Inflammatory macrophage treated with lipopolysaccharide for 4 hours (primary cell): ENCODE measurements at places on chromosomes 1 and 21.
A peak's percentile ranks its signal among the peaks of the same experiment; 100 is the strongest.

GRCh38 chr1:1432951-1433803, 2.3 kb upstream of the VWA1 start:
- no peak for DNase-seq

DNA sequence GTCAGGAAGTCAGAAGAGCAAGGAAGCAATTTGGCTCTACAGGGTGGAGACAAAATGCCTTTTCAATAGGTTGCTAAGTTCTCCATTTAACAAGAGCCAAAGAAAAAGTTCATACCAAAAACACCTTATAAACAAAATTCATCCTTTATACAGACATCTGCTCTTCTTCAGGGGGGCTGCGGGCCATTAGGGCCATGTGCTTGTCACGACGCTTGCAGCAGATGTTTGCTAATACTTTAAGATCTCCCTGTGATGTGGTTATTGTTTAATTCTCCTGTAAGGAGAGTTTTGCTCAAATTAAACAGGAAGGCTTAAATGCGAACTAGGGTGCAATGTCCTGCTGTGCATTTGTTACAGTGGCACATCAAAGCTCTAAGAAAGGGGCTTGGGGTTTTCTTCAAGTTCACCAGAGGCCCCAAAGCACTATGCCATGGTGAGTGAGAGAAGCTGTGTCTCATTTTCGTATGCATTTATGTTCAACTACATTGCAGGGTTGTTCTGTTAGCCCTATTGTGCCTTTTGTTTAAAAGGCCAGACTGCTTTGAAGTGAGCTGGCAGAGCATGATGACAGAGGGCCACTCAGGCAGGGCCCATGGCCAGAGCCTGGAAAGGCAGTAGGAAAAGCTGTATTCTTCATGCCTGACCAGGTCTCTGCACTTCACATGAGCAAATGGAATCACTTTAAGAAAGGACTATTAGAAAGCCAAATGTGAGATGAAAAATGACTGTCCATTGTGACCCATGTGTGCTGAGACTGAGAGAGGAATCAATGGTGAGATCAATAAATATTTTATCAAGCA, 24.8 kb upstream of the NTPCR start:
- DNase-seq = no peak

DNA sequence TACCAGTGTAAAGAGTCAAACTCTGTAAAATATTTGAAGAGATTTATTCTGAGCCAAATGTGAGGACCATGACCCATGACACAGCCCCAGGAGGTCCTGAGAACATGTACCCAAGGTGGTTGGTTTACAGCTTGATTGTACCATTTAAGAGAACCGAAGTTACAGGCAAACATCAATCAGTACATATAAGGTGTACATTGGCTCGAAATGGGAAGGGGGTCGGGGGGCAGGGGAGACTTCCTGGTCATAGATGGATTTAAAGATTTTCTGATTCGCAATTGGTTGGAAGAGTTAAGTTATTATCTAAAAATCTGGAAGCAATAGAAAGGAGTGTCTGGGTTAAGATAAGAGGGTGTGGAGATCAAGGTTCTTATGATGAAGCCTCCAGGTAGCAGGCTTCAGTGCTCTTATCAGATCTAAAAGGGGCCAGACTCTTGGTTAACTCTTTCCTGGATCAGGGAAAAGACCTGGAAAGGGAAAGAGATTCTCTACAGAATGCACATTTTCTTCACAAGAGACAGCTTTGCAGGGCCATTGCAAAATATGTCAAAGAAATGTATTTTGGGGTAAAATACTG, 47.5 kb upstream of the NTPCR start:
- no peak for DNase-seq

DNA sequence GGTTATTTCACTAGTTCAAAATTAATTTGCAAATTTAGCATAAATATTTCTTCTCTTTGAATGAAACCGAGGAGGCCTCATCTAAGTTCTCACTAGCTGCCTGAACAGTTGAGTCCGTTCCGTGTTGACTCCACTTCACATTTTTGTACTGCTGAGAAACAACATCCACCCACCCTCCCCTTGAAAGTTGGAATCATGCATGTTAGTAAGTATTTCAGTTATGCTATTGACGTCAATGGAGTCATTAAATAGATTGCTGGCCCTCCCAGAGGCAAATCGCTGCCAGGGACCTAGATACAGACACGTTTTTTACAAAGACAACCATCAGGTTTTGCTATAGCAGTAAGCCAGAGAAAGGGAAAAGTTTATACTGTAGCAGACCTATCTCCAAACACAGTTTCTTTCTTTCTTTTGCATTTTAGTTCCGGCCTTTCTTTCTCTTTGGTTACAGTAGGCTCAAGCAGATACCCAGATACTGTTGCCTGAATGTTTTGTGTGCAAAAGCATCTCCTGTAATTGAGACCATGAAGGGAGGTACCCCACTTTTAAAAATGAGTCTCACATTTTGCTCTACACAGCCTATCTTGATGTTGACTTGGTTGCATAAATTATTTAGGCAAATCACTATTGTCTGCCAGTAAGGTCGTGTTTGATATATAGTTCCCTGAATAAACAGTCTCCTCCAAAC, 262.6 kb upstream of the SGIP1 start:
- DNase-seq = peak; percentile 63

DNA sequence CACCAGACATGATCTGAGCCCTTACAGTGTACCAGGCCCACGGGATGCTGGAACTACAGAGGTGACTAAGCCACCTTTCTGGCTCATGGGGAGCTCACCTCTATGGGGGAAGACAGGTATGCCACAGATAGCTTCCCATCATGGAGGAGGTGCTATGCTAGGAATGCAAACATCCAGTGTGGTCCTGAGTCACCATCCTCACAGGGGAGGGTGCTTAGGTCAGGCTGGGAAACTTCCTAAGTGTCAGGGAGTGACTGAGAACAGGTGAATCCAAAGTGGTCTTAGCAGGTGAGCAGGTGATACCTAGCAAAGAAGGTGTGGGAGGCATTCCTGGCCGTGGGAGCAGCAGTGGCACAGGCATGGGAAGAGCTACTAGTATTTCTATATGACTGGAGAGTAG, 8.6 kb upstream of the RASSF5 start:
- DNase-seq = no peak

GRCh38 chr21:43873673-43874072, 8.7 kb downstream of the AGPAT3 start:
- DNase-seq = no peak

DNA sequence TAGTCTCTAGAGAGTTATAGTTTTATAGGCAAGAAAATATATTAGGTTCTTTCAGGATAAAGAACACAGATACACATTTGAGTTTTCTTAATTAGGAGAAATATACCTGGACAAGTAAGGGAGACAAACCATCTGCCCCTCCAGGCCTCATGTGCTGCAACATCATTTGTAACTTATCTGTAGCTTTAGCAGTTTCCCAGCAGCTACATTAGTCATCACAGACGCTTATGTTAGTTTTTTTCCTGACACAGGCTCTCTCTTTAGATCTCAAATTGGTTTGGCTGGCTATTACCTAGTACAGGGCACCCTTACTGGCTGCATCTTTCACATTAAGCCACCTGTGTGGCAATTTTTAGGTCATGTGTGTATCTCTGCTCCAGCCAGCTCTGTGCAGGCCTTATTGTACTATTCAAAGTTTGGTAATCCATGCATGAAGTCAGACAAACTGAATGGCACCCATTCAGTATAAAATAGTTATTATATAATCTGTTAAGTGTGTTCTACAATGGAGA, 25.9 kb downstream of the GNPAT start:
- DNase-seq = no peak

GRCh38 chr1:248871837-248872401, 13.0 kb upstream of the ZNF692 start:
- DNase-seq = no peak

DNA sequence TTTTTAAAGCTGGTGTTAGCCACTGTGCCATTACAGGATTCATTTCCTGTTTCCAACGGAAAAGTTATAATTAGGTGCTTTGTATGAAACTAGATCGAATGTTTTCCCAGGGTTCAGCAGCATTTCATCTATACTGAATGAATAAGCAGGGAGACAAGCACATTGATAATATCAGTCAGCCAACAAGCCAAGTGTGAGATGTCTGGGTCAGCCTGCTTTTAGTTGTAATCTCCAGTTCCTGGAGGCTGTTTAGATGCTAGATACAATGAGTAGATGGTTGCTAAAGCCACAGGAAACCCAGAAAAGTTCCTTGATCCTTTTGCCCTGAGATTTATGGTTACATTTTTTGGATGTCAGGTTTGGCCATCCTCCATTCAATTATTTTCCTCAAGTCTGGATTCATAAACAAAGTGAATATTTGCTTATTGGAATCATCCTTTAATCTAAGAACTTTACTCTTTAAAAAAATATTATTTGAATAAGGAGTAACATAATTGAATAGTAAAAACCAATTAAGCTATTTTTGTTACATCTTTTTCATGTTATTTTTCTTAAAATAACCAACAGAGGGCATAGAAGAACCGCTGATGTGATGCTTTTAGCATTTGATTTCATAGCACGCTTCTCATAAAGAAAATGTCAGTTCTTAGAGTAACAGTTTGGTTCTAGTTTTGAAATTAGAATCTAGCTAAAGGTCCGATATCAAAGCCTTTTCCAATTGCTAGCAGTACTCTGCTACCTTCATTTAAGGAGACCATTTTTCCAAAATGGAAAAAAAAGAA, 76.6 kb downstream of the HSPA13 start:
- peak; percentile 10 for DNase-seq

DNA sequence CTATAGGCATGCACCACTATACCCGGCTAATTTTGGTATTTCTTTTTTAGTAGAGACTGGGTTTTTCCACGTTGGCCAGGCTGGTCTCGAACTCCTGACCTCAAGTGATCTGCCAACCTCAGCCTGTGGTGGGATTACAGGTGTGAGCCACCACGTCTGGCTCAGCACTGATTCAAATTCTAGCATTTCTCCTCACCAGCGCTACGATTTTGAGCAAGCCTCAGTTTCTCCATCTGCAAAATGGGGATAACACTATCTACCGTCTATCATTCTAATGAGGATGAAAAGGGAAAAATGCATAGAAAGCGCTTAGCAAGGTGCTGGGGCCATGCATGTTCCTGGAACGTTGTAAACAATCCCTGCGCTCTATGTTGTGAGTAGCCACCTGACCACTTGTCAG, 49.0 kb upstream of the DISP3 start:
- no peak for DNase-seq

GRCh38 chr1:13764588-13765332, 64.8 kb downstream of the PRDM2 start:
- DNase-seq = no peak

DNA sequence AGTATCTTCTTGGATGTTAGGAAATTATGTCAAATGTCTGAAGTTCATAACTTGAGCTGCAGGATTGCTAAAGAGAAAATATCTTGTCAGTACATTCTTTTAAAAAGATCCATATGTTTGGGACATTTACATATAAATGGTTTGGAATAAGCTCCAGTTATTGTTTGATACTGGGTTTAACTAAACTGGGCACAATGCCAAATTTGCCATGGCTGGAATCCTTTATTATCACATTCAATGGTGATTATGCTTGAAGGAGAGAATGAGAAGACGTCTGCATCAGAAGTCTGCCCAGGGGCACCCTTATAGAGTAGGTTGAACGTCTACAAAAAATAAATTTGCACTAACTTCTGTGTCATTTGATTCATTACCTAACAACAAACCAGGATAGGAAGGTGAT, 652.5 kb downstream of the AMY1C start:
- no peak for DNase-seq

DNA sequence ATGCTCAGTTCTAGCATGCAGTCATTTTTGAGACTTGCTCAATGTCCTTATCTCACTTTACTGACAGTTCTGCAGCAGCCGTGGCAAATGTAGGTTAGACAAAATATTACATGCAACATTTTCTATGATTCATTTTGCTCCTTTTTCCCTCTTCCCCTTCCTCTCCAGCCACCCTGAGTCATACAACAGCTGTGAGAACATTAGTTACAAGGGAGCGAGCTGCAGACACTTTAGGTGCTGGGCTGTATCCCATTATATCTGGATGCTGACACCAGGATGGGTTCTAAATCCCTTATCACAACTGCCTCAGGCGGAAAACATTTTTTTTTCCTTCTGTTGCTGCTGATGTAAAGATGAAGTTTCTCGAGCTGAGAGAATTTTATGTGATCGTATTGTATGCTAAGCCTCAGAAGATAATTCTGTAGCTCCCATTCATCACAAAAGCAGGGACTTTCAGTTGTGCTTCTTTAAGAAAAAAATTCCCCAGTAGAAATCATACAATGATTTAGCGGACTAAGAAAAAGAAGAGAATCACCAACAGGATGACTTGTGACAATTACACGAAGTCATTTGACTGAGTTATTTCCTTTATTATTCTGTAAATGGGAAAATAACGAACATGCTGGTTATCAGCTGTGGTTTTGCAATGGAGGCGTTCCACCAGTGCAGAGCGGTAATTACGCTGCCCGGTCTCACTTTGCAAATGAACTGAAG, 345.0 kb downstream of the DISC1 start:
- peak; percentile 91 for DNase-seq

- DNase-seq = no peak
These were observed 174.1 kb downstream of the ACTL8 start for GRCh38 chr1:17929224-17929623.

DNA sequence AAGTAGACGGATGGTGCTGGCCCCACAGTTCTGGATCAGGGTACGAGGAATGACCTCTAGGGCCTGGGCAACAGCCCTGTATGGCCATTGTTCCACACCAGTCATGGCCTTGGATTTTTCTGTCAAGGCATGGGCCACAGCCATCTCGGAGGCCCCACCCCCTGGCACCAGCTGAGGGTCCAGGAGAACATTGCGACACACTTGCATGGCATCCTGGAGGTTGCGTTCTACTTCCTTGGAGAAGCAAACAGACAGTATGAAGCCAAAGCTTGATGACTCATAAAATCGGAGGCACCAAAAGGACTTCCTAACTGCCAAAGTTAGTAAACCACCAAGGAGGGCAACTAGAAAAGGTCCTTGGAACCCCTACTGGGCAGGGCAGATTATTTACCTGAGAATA, 11.9 kb upstream of the VHLL start:
- no peak for DNase-seq

GRCh38 chr1:60727552-60727951, 354.8 kb upstream of the NFIA start:
- no peak for DNase-seq

- no peak for DNase-seq
These were observed 41.3 kb downstream of the TNFRSF8 start for GRCh38 chr1:12104417-12104816.

DNA sequence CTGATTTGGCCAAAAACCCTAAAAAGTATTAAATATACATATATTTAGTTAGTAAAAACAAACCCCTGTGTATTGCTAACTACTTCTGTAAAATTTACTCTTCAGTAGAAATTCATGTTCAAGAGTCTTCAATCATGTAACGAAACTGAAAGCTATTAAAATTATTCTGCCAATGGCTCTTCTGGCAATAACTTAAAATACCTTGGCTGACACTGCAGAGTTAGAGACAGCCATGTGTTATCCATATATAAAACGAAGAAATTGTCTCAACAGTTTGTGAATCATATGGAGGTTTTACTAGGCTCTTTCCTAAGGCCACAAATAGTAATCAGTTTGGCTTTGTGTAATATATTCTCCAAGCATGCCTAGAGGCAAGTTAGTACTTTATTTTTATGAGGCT, 357.2 kb downstream of the COL11A1 start:
- no peak for DNase-seq
